Naive thymus-derived CD8-positive, alpha-beta T cell (primary cell): ENCODE measurements at places on chromosomes 13 and 19. TPM values are rescaled to one million over a fixed set of nuclear protein-coding genes. Genes with fewer than 3 reads are reported as not detected.

DNA sequence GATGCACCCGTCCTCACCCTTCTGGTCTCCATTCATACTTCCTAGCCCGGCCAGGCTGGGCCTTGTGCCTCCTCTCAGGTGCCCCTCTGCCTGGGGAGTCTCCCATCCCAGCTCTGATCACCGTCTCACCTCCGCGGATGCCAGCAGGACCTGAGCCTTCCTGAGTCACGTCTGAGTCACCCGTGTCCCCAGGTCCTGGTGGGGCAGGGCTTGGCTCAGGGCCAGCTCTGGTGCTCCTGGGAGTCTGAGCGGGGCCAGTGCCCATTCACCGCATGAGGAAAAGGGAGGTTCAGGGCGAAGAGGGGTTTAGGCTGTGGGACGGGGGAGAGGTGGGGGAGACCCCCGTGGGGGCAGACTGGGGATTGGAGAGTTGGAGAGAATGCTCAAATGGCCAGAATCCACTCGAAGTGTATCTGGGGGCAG is 593 bp downstream of the ATP8B3 start:
- no peak for DNase-seq
- no peaks in the 10 kb centered on the region for H3K36me3 ChIP-seq
- H3K27ac ChIP-seq = no peak overlapping the region

GRCh38 chr13:72194523-72194922 is 327.5 kb upstream of the DACH1 start:
- no peak overlapping the region for H3K27ac ChIP-seq
- H3K27me3 ChIP-seq = no peaks in the 10 kb centered on the region
- no peaks in the 10 kb centered on the region for H3K36me3 ChIP-seq
- DNase-seq = no peak

DNA sequence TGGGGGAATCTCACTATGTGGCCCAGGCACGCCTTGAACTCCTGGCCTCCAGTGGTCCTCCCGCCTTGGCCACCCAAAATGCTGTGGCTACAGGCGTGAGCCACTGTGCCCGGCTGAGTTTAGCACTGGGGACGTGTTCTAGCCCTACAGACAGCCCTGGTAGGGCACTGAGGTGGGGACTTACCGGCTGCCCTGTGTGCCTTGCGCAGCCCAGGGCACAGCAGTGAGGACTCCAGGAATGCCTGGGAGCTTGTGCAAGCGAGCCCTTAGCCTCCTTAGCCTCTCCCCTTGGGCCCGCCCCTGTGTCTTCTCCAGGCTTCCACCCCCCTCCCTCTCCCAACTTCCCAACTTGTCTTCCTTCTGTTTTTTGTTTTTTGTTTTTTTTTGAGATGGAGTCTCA is 21.0 kb downstream of the CCNE1 start:
- H3K4me3 ChIP-seq = no peak overlapping the region
- H3K4me1 ChIP-seq = peaks cover 65% of the 10 kb centered on the region
- no peaks in the 10 kb centered on the region for H3K27me3 ChIP-seq
- peak overlapping the region; percentile 99 for H3K27ac ChIP-seq
- H3K36me3 ChIP-seq = no peaks in the 10 kb centered on the region
- no peak for DNase-seq

GRCh38 chr13:20891768-20892167 is 10.8 kb downstream of the XPO4 start:
- H3K27me3 ChIP-seq = no peaks in the 10 kb centered on the region
- DNase-seq = no peak
- peaks cover 60% of the 10 kb centered on the region for H3K4me1 ChIP-seq
- peak overlapping the region; percentile 49 for H3K4me3 ChIP-seq
- H3K36me3 ChIP-seq = no peaks in the 10 kb centered on the region

- DNase-seq = no peak
- H3K4me3 ChIP-seq = no peak overlapping the region
- no peaks in the 10 kb centered on the region for H3K4me1 ChIP-seq
- H3K36me3 ChIP-seq = no peaks in the 10 kb centered on the region
- H3K27ac ChIP-seq = no peak overlapping the region
These were observed 343.7 kb downstream of the SPRY2 start for GRCh38 chr13:79997244-79997643.

- DNase-seq = no peak
- H3K4me1 ChIP-seq = no peaks in the 10 kb centered on the region
- no peak overlapping the region for H3K27ac ChIP-seq
- H3K4me3 ChIP-seq = no peak overlapping the region
These were observed 41.9 kb upstream of the POSTN start for GRCh38 chr13:37640499-37640898.

- H3K4me3 ChIP-seq = no peak overlapping the region
- H3K27ac ChIP-seq = no peak overlapping the region
- H3K27me3 ChIP-seq = peaks cover 13% of the 10 kb centered on the region
- no peaks in the 10 kb centered on the region for H3K36me3 ChIP-seq
- no peaks in the 10 kb centered on the region for H3K4me1 ChIP-seq
These were observed 161.1 kb upstream of the TMTC4 start for GRCh38 chr13:100835695-100836094.

DNA sequence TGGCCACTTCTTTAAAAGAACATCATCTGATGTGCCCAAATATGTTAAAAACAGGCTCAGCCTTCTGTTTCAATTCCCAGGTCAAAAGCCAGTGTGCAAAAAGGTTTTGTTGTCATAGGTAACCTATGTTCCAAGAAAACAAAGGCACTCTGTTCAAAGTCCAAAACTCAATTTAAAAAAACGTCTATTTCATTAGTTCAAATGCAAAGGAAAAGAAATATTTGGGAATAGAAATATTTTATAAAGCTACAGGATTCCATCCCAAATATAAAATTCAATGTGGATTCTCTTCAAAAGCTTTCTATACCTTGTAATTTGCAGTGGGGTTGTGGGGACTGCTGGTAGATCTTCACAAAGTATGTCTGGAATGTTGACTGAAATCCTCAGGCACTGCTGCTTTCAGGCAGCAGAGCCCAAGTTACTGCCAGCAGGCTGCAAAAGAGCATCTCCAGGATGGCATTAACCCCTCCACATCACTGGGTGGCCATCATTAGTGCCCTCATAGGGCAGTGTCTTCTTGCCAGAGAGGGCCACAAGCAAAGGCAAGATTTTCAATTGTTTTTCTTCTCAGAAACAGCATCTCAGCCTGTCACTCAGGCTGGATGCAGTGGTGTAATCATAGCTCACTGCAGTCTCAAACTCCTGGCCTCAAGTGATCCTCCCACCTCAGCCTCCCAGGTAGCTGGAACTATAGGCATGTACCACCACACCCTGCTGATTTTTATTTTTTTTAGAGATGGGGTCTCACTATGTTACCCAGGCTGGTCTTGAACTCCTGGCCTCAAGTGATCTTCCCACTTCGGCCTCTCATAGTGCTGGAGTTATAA is 22.8 kb upstream of the STK24 start:
- no peaks in the 10 kb centered on the region for H3K36me3 ChIP-seq
- no peak for DNase-seq
- H3K4me1 ChIP-seq = peaks cover 2% of the 10 kb centered on the region
- H3K27me3 ChIP-seq = peaks cover 4% of the 10 kb centered on the region
- H3K27ac ChIP-seq = no peak overlapping the region

DNA sequence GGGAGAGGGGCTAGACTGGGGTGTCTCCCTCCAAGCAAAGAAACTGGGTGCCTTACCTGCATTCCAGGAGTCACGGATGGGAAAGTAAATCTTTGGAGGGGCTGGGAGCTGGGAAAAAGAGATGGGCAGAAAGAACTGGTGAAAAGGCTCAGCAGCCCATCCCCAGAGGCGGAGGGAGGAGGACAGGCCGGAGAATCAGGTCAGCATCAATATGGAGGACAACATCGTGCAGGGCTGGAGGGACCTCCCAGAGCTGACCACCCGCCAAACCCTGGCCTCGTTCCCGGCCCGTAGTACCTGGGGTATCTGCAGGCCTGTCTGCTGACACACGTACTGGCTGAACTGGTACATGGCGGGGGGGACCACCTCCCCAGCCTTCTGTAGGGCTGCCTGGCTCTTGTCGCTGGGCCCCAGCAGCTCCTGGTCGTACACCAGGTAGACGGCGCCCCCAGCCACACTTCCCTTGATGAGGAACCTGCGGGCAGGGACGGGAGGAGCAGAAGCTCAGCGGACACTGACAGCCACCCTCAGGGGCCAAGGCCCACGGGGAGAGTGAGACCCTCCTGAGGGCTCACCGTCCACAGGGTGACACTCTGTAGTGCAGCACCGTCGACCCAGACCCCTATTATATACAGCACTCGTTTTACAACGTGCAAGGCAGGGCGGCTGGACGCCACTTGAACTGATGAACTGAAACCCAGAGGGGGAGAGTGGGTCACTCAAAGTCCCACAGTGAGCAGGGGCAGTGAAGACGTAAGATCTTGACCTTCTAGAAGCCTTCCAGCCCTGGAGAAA is 830 bp downstream of the MICOS13 start:
- H3K36me3 ChIP-seq = no peaks in the 10 kb centered on the region
- DNase-seq = no peak
- H3K27ac ChIP-seq = peak overlapping the region; percentile 97

GRCh38 chr13:50991579-50992521 is 82.3 kb downstream of the RNASEH2B start:
- peaks cover 4% of the 10 kb centered on the region for H3K36me3 ChIP-seq
- peak overlapping the region; percentile 68 for H3K4me3 ChIP-seq
- peak overlapping the region; percentile 84 for H3K27ac ChIP-seq

- DNase-seq = no peak
- no peak overlapping the region for H3K4me3 ChIP-seq
- H3K27ac ChIP-seq = no peak overlapping the region
- no peaks in the 10 kb centered on the region for H3K36me3 ChIP-seq
- H3K4me1 ChIP-seq = no peaks in the 10 kb centered on the region
These were observed 494.0 kb downstream of the LIG4 start for GRCh38 chr13:107721125-107721869.

DNA sequence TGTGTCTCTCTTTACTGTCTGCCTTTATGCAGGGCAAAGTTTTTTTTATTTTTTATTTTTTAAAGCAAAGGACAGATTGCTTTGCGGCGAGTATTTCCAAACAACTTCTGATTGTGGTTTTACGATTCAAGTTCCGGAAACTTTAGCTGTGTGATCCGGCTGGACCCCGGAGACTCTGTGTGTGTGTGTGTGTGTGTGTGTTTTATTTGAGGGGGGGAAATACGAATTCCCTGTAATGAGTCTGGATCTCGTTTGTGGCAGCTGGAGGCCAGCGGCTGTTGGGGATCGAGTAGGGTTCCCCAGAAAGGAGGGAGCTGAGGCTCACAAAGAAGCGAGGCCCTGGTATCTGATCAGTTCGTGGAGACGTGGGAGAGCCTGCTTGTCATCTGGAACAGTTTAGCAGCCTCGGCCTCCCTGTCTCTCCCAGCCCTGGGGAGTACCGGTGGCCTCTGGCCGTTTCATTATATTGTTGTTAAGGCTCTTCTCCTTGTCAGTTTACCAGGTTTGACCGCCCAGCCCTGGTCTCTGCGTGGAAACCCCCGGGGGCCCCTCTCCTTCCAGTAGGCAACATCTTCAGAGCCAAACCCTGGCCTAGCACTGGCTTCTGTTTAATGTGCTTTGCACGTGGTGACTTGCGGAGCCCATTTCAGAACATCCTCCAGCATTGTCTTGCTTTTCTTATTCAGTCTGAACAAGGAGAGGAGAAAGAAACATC is 1.3 kb downstream of the FARP1 start:
- no peaks in the 10 kb centered on the region for H3K36me3 ChIP-seq
- peak overlapping the region; percentile 74 for H3K4me3 ChIP-seq
- H3K27me3 ChIP-seq = peaks cover 53% of the 10 kb centered on the region
- no peak for DNase-seq
- H3K27ac ChIP-seq = no peak overlapping the region
- peaks cover 16% of the 10 kb centered on the region for H3K4me1 ChIP-seq

DNA sequence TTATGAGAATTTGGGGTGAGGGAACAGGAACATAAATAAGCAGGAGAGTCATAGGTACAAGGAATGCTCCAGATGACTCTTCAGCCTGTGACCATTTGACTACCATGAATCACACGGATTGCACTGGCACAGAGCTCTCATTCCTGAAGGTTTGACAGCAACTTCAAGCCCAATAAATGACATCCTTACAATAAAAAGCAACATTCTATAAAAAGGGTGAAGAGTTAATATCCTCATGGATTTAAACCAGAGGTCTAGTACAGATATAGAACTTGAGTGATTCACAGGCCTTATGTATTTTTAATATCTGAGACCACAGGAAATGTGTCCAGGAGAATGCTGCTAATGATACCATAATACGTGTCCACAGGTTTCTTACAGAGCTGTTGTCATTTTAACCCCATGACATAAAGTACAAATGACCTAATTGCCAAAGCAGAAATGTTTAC is 158.1 kb downstream of the IRS2 start:
- H3K4me1 ChIP-seq = no peaks in the 10 kb centered on the region
- DNase-seq = no peak
- no peak overlapping the region for H3K4me3 ChIP-seq
- no peak overlapping the region for H3K27ac ChIP-seq
- no peaks in the 10 kb centered on the region for H3K36me3 ChIP-seq
- peaks cover 5% of the 10 kb centered on the region for H3K27me3 ChIP-seq

DNA sequence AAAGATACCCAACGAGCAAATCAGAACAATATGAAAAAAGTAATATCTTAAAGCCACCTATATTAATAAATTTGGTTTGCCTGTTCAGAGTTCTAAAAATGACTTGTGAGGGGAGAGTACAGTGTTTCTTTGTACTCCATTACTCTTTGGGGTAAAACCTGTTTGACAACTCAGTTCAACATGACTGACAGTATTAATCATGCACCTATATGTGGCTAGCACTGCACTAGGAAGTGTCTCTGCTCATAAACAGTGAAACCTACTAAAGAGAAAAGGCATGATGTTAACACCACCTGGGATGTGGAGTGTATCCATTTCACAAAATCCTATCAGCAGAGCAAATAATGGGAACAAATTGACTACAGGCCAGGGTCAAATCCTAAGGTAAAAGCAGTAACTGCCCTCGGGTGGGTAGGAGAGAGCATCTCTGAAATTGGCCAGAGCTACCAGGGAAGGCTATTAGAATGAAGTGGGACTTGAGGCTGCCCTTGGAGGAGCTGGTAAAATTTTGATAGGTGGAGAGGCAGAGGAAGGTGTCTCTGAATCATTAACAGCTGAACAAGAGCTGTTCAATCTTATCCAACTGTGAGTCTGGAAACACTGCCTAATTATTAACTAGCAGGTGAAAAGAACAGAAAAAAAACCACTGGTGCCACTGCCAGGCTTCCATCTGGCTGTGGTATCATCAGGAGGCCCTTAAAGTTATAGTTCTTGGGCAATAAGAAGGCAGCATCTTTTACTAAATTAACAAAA is 365.1 kb downstream of the DNAJC15 start:
- H3K4me1 ChIP-seq = no peaks in the 10 kb centered on the region
- H3K27ac ChIP-seq = no peak overlapping the region
- H3K27me3 ChIP-seq = peaks cover 8% of the 10 kb centered on the region
- H3K36me3 ChIP-seq = no peaks in the 10 kb centered on the region
- no peak overlapping the region for H3K4me3 ChIP-seq

GRCh38 chr19:31144075-31144870 is 205.0 kb downstream of the TSHZ3 start:
- no peaks in the 10 kb centered on the region for H3K36me3 ChIP-seq
- H3K4me1 ChIP-seq = no peaks in the 10 kb centered on the region
- H3K27me3 ChIP-seq = peaks cover 10% of the 10 kb centered on the region
- no peak overlapping the region for H3K27ac ChIP-seq

- H3K27ac ChIP-seq = no peak overlapping the region
- H3K27me3 ChIP-seq = no peaks in the 10 kb centered on the region
- no peak overlapping the region for H3K4me3 ChIP-seq
- no peak for DNase-seq
- no peaks in the 10 kb centered on the region for H3K4me1 ChIP-seq
- no peaks in the 10 kb centered on the region for H3K36me3 ChIP-seq
These were observed 807.9 kb upstream of the ARGLU1 start for GRCh38 chr13:107375701-107376340.

Gene ZNF626
- 17.1 TPM for total RNA-seq

Gene ATP7B
- 1.7 TPM for total RNA-seq

Gene CKM
- not detected for total RNA-seq

Gene TMPRSS9
- not detected for total RNA-seq

Gene PDX1
- total RNA-seq = not detected

Gene GAPDHS
- total RNA-seq = not detected

Gene LILRA1
- total RNA-seq = not detected

Gene PSG6
- total RNA-seq = not detected

Gene DCLK1
- total RNA-seq = not detected

Gene EPSTI1
- 11.4 TPM for total RNA-seq

Gene TMEM150B
- total RNA-seq = not detected

Gene ZNF837
- total RNA-seq = 5.8 TPM
